ENCODE measurements at places on chromosomes 5 and 9.

DNA sequence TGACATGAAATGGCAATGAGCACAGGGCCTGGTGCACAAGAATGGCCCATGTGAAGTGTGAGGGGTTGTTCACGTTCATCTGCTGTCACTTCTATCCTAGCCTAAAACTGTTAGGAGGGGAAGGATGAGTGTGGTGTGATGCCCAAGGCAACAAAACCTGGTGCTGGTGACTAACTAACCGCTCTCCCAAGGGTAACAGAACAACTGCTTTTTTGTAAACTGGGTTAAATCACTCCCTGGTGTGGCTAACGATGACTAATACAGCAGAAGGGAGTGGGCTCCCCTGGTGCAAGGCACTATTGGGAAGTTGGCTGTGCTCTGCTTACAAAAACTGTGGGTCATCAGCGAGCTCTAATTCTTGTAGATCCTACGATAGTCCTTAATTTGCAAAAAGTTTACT lies 103.2 kb upstream of the VCAN start:
- no peak for DNase-seq

- DNase-seq: no peak
These were observed 262.6 kb upstream of the MAP3K1 start for GRCh38 chr5:56552612-56553268.

- peak; percentile 55 for DNase-seq
These were observed 5.5 kb upstream of the AQP3 start for GRCh38 chr9:33452828-33453271.

DNA sequence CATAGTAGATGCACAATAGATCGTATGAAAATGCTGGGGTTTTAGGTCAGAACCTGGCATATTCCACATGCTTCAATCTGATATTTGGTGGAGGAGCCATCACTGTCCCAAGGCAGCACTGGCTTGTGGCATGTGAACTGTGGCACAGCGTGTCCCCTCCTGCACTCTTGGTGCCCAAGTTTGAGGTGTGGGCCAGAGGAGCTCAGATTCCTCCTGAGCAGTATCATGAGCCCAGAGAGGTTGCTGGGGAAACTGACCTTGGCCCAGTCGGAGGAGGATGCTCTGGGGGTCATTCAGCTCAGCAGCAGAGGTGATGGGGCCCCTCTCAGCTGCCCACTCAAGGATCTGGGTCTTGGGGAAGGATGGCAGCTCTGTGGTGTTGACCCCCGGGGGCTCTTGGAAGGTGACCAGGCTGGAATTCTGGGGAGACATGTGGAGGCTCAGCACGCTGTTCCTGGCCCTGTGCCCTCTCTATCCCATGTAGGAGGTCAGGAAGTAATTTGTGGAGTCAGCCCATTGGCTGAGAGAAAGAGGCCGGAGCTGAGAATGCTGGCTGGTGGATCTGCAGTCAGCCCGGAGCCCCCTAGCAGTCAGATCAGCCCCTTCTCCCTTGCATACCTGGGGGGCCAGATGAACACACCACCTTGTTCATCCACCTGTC lies 23.7 kb downstream of the FPGS start:
- DNase-seq: no peak

- DNase-seq: no peak
These were observed 16.1 kb downstream of the FBP1 start for GRCh38 chr9:94623253-94623652.

- no peak for DNase-seq
These were observed 62.9 kb downstream of the TMEM232 start for GRCh38 chr5:110663525-110663924.

DNA sequence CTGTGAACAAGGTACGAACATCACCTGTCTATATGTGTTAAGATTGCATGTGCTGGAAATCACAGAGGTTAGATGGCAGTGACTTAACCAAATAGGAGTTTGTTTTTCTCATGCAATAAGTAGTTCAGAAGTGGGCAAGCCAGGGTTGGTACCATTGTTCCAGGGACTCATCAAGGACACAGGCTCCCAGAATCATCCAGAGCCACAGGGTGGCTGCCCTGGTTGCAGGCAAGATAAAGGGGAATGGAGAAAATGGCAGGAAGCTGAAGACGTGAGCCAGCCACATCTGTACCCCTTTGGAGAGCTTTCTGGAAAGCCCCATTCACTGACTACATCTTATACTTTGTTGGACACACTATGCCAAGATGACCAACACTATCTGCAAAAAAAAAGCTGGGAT lies 126.0 kb upstream of the IL12B start:
- DNase-seq: no peak

DNA sequence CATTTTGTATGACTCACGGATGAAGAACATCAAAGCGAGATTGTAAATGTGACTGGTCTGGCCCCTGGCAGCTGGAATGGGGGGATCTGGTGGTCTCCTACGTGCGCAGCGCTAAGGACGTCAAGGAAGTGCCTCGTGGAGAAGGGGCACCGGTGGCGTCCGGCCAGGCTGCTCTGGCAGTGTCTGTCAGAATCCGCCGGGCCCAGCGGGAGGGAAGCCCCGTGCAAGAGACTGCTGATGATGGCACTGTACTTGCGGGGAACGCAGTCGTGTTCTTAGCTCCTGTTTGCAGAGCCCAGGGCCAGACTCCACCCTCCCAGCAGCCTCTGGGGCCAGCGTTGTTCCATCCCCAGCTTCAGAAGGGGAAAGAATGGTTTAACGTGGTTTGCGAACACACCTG lies 75.5 kb downstream of the COL5A1 start:
- DNase-seq: no peak

DNA sequence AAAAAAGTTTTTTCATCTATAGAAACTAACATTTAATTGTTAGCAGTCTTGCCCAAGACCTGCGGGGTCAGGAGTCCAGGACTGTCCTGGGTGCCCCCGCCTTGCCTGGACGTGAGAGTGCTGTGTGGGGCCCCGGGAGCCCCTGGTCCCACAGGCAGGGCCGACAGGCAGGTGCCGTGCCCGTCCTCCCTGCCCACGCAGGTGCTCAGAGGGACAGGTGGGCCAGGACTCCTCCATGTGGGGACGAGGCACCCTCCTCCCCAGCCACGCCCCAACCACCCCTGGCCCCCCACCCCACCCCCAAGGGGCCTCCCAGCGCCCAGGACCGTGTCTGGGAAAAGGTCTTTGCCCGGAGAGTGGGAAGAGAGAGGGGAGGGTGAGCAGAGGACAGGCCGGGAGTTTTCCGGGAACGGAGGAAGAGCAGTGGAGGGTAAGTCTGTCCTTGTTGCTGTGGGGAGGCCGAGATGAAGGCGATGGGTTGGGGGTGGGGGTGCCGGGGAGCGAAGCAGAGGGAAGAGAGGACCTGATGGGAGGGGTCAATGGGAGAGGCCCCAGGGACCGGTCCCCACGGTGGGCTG lies 2.7 kb upstream of the LCN12 start:
- no peak for DNase-seq

- DNase-seq: no peak
These were observed 66.4 kb downstream of the SETX start for GRCh38 chr9:132288361-132288760.

GRCh38 chr5:880816-881550 lies 11.6 kb downstream of the BRD9 start:
- no peak for DNase-seq

DNA sequence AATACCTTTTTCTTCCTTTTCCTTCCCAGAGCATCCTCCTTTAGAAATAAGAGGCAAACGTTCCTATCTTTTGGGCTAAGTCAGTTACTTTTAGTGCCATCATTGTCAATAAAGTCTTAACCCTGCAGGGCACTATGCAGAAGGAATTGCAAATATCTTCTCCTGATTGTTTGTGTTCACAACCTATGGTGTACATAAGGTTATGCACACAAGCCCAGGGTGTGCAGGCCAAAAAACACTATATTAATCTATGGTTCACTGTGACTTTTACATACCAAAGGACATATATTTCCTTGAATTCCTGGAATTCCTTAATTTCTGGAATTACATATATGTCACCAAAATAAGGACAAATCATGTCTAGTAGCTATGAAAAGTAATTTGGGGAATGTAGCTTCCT lies 493.5 kb downstream of the MTRR start:
- DNase-seq: no peak

DNA sequence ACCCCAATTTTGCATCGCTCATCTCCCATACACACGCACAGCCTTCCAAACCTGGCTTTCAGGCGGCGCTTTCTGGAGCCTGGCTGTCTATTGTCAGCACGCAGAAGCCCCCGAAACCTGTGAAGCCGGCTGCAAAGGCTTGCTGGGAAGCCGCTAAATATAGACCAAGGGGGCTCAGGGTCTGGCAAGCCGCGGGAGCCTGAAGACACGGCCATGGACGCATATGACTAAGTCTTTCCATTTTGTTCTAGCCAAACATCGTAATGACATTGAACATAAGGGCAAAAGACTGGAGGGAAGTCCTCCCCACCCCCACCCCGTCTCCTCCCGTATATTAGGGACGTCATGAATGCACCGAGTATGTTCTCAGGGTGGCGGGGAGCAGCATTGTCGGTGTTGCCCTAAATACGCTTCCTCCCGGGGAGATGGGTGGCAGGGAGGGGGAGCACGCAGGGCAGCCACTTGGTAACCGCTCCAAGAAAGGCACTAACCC lies 1.1 kb downstream of the CTNND2 start:
- no peak for DNase-seq

GRCh38 chr5:172626031-172626581 lies 15.0 kb upstream of the NEURL1B start:
- DNase-seq: no peak

GRCh38 chr9:70049236-70049635 lies 5.6 kb downstream of the MAMDC2 start:
- no peak for DNase-seq

- no peak for DNase-seq
These were observed 2.8 kb downstream of the ADCY2 start for GRCh38 chr5:7398596-7399280.

GRCh38 chr9:73038089-73038509 lies 85.2 kb upstream of the ALDH1A1 start:
- no peak for DNase-seq

- DNase-seq: no peak
These were observed 164.1 kb upstream of the SEMA6A start for GRCh38 chr5:116738615-116739261.

DNA sequence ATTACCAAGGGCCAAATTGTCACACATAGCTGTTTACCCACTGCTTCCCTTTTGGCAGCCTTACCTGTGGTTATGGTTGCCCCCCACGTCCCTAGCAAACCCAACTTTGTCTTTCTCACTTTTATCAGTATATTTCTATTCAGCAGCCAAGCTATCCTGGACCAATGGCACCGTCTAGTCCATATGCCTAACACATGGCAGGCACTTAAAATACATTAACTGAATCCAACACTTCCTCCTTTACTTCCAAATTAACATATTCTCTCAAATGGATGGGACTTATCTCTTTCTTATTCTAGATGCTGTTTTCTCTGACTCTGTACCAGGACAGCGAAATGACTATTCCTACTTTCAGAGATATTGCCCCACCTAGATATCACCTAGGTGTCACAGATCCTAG lies 50.9 kb upstream of the SLC44A1 start:
- no peak for DNase-seq

- no peak for DNase-seq
These were observed 87.5 kb upstream of the AGXT2 start for GRCh38 chr5:35135239-35135700.

DNA sequence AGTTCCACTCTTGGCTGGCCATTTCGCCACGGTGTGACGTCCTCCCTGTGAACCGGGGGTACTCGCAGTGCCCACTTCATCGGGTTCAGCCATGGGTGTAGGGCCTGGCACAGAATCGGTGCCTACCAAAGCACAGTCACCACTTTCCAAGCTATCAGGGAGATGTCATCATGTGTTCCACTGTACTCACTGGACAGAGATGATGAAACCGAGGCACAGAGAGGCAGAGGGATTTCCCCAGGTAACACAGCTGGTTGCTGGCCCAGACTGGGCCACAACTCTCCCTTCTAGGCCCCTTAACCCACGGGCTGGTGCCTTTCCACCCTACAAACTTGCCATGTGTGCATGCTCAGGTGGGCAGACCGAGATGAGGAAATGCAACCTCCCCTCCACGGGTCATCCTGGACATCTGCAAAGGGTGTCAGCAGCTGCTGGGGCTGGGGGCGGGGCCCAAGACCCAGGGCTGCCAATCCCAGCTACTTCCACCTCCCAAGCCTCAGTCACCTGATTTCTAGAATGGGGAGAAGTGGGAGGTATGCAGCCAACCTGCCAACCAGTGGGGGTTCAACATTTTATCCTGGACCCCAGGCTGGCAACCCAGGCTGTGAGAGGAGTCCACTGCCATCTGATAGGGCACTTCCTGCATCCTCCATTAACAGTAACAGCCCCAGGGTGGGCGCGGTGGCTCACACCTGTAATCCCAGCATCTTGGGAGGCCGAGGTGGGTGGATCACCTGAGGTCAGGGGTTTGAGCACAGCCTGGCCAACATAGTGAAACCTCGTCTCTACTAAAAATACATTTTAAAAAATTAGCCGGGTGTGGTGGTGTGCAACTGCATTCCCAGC lies 893 bp upstream of the SH2D3C start:
- DNase-seq: no peak

DNA sequence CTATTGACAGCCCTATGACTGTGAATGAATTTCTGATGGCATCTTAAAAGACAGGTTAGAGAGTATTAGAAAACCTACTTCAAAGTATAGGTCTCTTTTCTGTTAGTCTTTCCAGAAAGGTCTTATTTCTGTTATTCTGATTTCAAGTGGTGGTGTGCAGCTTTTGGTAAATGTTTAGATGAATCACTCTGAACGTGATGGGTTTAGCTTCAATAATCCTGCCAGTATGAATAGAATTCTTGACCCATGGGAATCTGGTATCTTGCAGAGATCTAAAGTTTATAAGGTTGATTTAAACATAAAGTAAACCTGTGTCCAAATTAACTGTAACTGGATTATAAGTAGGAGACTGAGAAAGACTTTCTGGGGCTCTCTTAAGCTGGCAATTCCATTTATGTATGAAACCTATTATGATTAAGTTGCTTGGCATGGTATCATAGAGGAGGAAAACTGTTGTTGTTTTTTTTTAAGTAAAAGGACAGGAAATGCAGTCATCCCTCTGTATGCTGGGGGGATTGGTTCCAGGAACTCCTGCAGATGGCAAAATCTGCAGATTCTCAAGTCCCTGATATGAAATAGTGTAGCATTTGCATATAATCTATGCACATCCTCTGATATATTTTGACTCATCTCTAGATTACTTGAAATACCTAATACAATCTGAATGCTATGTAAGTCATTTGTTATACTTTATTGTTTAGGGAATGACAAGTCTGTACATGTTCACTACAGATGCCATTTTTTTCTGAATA lies 77.0 kb upstream of the ADAMTS19 start:
- no peak for DNase-seq

- no peak for DNase-seq
These were observed 649.3 kb upstream of the WWC1 start for GRCh38 chr5:167642181-167642580.

- peak; percentile 49 for DNase-seq
These were observed 24.7 kb upstream of the NOL6 start for GRCh38 chr9:33498387-33498786.

- no peak for DNase-seq
These were observed 1105.4 kb upstream of the DMAC1 start for GRCh38 chr9:8904771-8905515.

DNA sequence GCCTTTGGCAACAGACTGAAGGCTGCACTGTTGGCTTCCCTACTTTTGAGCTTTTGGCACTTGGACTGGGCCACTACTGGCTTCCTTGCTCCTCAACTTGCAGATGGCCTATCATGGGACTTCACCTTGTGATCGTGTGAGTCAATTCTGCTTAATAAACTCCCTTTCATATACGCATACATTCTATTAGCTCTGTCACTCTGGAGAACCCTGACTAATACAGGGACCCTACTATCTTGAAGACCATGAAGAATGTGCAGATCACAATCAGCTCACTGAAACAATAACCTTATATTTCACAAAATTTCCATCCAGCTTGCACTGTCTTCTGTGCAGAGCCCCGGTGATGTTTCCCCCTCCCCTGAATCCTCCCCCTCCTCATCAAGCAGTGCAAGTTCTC lies 39.8 kb downstream of the TMEM215 start:
- DNase-seq: no peak

- no peak for DNase-seq
These were observed 159.6 kb upstream of the TBCA start for GRCh38 chr5:77935506-77936364.

Measured in hematopoietic multipotent progenitor cell treated with erythropoietin and hydrocortisone succinate and interleukin-3 and kit ligand, for 15 days (in vitro differentiated cells).